ENCODE measurements at places on chromosomes 2 and 18. TPM values are rescaled to one million over a fixed set of nuclear protein-coding genes. Genes with fewer than 3 reads are reported as not detected.

SCLY gene
- total RNA-seq, result 16.3 TPM

ATL2 gene
- total RNA-seq, result 48.5 TPM

EML6 gene
- total RNA-seq, result 0.41 TPM

GBX2 gene
- 5.3 TPM for total RNA-seq

CFAP210 gene
- total RNA-seq, result not detected

HOXD13 gene
- not detected for total RNA-seq

TFPI gene
- 182 TPM for total RNA-seq

SLC16A14 gene
- total RNA-seq, result 1.1 TPM

Data from glomerular endothelial cell (primary cell).